A549 treated with GW870086 at 1 μM for 4 hours (cell line): ENCODE measurements at places on chromosomes 16 and 17. TPM values are rescaled to one million over a fixed set of nuclear protein-coding genes. Genes with fewer than 3 reads are reported as not detected.

Gene KARS1
- 162 to 181 TPM (median 168 TPM) in 5 replicates for total RNA-seq

Gene CNGB1
- 0.03 to 0.09 TPM (median 0.08 TPM) in 4 of 5 replicates, not detected in the other for total RNA-seq

Gene SCNN1B
- 0.14 to 0.47 TPM (median 0.25 TPM) in 4 of 5 replicates, not detected in the other for total RNA-seq

Gene PPP1R27
- total RNA-seq: 0.19 to 0.47 TPM (median 0.24 TPM) in 4 of 5 replicates, not detected in the other

Gene C17orf58
- 16.5 to 21.1 TPM (median 20.7 TPM) in 5 replicates for total RNA-seq

Gene CDRT15
- not detected in 5 replicates for total RNA-seq

Gene SAMD14
- total RNA-seq: 0.23 to 0.68 TPM (median 0.32 TPM) in 5 replicates

Gene KRT25
- not detected in 5 replicates for total RNA-seq

Gene STX1B
- 1.5 to 2.2 TPM (median 2.0 TPM) in 5 replicates for total RNA-seq

Gene CMTM4
- total RNA-seq: 21.4 to 37.1 TPM (median 32.7 TPM) in 5 replicates

Gene KRTAP4-6
- total RNA-seq: not detected in 5 replicates

Gene SDK2
- 0.54 to 1.0 TPM (median 0.92 TPM) in 5 replicates for total RNA-seq

Gene TNFRSF13B
- total RNA-seq: not detected in 5 replicates

Gene MARVELD3
- total RNA-seq: 0.29 to 0.54 TPM (median 0.45 TPM) in 5 replicates

Gene CCL13
- total RNA-seq: not detected in 5 replicates

Gene KRTAP2-3
- total RNA-seq: not detected in 5 replicates

Gene LAT
- 3.1 to 5.2 TPM (median 4.2 TPM) in 5 replicates for total RNA-seq

Gene GINS3
- 23.3 to 25.3 TPM (median 24.0 TPM) in 5 replicates for total RNA-seq

Gene AOC3
- 1.1 to 2.2 TPM (median 1.4 TPM) in 5 replicates for total RNA-seq

Gene TOX3
- 0.13 to 0.64 TPM (median 0.25 TPM) in 5 replicates for total RNA-seq

Gene MAPT
- 1.5 to 2.3 TPM (median 2.0 TPM) in 5 replicates for total RNA-seq

Gene PVALEF
- not detected in 5 replicates for total RNA-seq

Gene GRAP
- 0.17 to 0.34 TPM (median 0.22 TPM) in 5 replicates for total RNA-seq

Gene FBXO47
- total RNA-seq: not detected in 5 replicates

Gene ZNF469
- 5.9 to 11.2 TPM (median 9.6 TPM) in 5 replicates for total RNA-seq

Gene ARHGDIG
- 1.7 to 3.2 TPM (median 2.5 TPM) in 5 replicates for total RNA-seq

Gene TP53TG3C
- total RNA-seq: 0.18 to 0.79 TPM (median 0.26 TPM) in 5 replicates

Gene CLEC3A
- total RNA-seq: not detected in 5 replicates

Gene RAMP2
- total RNA-seq: 0.65 to 1.7 TPM (median 1.4 TPM) in 5 replicates

Gene KCNJ18
- not detected in 5 replicates for total RNA-seq

Gene RCVRN
- not detected in 5 replicates for total RNA-seq

Gene ARL5C
- 0.06 TPM in 1 of 5 replicates, not detected in the others for total RNA-seq

Gene OTOA
- 0.08 to 0.14 TPM (median 0.13 TPM) in 3 of 5 replicates, not detected in the others for total RNA-seq

Gene TERB1
- not detected in 5 replicates for total RNA-seq

Gene RAB37
- 1.1 to 1.4 TPM (median 1.3 TPM) in 5 replicates for total RNA-seq

Gene KRT9
- not detected in 5 replicates for total RNA-seq

Gene ACBD4
- 6.0 to 8.2 TPM (median 7.3 TPM) in 5 replicates for total RNA-seq

Gene LGALS9B
- total RNA-seq: not detected in 5 replicates

Gene SPG7
- 98.9 to 113 TPM (median 104 TPM) in 5 replicates for total RNA-seq

Gene KRTAP4-8
- total RNA-seq: not detected in 5 replicates

Gene TSPAN10
- total RNA-seq: 4.2 to 5.9 TPM (median 4.7 TPM) in 5 replicates

Gene TNFSF13
- total RNA-seq: 0.37 to 1.1 TPM (median 0.87 TPM) in 5 replicates

Gene CMTM2
- not detected in 5 replicates for total RNA-seq

Gene SLC5A10
- total RNA-seq: 0.14 to 0.36 TPM (median 0.26 TPM) in 5 replicates

Gene GP2
- total RNA-seq: not detected in 5 replicates

Gene KRT27
- total RNA-seq: not detected in 5 replicates

Gene LYRM9
- 1.4 to 1.9 TPM (median 1.6 TPM) in 5 replicates for total RNA-seq

Gene PGAP3
- 6.6 to 8.9 TPM (median 8.5 TPM) in 5 replicates for total RNA-seq

Gene TMEM114
- total RNA-seq: not detected in 5 replicates

Gene ELMO3
- 0.99 to 1.5 TPM (median 1.4 TPM) in 5 replicates for total RNA-seq

Gene VAT1L
- total RNA-seq: 0.03 to 0.16 TPM in 2 of 5 replicates, not detected in the others

Gene NOG
- 0.78 to 1.4 TPM (median 1.1 TPM) in 5 replicates for total RNA-seq

Gene ADAD2
- total RNA-seq: not detected in 5 replicates

Gene OR1A1
- not detected in 5 replicates for total RNA-seq

Gene MRPL38
- 88.0 to 126 TPM (median 118 TPM) in 5 replicates for total RNA-seq
